Stimulated activated CD8-positive, alpha-beta memory T cell treated with anti-CD3 and anti-CD28 coated beads, Interleukin-15, amount 100 ng/mL, for 4 hours (primary cell): ENCODE measurements at places on chromosomes 5 and 9.

- no peak for DNase-seq
Observed at GRCh38 chr5:74953937-74954720, 87.9 kb upstream of the FAM169A start.

DNA sequence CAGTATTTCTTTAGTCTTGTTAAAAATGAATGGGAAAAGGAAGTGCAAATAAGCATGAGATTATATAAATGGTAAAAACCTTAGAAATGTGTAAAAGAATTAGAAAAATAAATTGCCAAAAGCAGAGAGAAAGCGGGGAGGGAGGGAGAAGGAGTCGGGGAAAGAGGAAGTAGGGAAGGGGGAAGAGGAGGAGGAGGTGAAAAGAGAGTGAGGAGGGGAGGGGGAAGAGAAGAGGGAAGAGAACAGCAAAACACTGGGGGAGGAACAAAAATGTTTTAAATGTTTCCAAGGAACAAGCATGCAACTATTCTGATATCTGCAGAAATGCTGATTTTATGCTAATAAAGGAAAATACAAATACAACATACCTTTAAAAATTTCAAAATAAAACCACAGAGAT, 317.5 kb downstream of the PIK3R1 start:
- no peak for DNase-seq

DNA sequence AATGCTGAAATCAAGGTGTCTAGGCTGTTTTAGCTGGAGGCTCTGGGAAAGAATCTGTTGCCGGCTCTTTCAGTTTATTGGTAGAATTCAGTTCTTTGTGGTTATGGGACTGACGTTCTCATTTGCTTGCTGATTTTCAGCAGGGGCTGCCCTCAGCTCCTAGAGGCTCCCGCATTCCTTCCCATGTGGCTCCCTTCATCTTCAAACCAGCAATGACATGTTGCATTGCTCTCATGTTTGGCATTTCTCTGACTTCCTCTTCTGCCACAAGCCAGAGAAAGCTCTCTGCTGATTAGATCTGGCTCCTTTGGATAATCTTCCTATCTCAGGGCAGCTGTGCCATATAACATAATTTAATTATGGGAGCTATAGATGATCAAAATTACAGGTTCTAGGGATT, 360.3 kb downstream of the LRRC70 start:
- no peak for DNase-seq

DNA sequence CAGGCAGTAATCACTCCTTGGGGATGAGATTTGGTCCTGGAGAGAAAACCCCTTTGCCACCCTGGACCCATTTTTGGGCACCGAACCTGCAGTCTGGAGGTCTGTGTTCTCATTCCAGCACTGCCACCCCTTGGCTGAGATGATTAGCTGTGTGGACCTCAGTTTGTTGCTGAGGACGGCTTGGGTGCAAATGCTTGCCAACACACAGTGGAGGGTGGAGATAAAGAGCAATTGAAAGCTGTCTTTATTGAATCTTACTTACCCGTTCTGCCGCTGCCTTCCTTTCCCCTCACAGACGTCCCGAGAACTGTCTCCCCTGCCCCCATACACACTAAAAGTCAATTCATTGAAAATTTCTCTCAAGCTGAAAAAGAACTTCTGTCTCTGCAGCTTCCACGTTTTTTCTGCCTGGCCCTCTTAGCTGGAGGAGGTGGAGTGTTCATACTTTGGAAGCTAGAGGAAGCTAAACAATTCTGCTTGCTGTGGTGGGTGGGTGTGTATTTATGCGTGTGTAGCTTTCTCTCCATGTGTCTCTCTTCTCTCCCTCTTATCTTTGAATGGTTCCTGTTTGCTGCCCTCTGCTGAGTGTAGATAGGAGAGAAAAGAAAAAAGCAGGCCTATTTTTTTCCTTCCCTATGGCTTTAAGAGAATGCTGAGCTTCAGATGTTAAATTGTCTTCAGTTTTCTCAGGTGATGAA, 6.6 kb downstream of the GALNT10 start:
- no peak for DNase-seq

- no peak for DNase-seq
Observed at GRCh38 chr5:15008476-15008875, 136.9 kb upstream of the ANKH start.

- no peak for DNase-seq
Observed at GRCh38 chr5:36605241-36605640, 1.2 kb upstream of the SLC1A3 start.

- DNase-seq: no peak
Observed at GRCh38 chr9:14207352-14207995, 106.5 kb downstream of the NFIB start.

DNA sequence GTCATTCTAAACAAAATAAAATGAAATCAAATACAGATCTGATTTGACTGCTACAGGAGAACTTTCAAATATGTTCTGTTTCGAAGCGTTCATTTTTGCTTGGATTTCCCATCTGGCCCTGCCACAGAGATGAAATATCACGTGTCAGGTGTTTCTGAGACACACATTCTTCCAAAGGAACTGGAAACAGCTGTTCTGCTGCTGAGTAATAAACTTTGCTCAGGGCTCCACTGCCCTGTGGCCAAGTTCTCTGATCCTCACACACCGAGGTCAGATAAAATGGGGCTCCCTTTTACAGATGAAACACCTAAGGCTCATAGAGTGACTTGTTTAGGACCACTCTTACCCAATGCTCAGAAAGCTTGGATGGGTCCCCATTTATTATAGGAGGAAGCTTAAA, 42.5 kb downstream of the FRMPD1 start:
- no peak for DNase-seq

- no peak for DNase-seq
Observed at GRCh38 chr5:69129413-69129812, 35.6 kb downstream of the SLC30A5 start.

- DNase-seq: no peak
Observed at GRCh38 chr9:114091711-114092110, 7.4 kb downstream of the KIF12 start.

DNA sequence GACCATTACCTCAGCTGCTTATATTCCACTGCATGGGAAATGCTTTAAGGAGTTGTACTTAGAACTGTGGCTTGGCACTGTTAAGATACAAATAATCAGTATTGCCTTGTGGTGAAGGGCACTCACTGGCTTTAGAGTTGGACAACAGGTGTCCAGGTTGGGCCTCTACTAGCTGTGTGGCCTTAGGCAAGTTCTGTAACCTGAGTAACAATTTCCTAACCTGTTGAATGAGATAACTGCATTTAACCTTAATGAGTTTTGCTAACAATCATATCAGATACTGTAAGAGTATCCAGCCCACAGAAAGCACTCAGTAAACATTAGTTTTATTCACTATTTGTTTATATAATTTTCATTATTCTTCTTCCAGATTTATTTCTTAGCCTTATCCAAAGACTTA, 17.2 kb upstream of the HK3 start:
- no peak for DNase-seq

DNA sequence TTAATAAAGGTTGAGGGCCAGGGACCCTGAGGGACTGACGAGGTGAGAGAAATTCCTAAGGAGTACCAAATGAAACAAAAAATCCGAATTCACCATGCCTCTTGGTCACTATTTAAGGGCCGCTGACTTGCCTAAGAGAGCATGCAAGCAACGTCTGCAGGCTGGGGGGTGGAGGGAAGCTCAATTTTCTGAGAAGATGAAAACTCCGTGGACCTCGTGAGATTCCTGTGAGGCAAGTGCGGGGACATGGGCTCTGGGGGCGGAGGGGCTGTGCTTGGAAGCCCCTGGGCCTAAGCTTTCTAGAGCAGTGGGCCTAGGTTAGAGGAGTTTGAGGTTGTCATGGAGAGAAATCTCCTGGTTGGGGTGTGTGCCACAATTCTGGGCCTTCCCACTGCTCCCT, 27.5 kb downstream of the NTRK2 start:
- no peak for DNase-seq

GRCh38 chr9:19176856-19177255, 49.6 kb upstream of the PLIN2 start:
- DNase-seq: no peak

DNA sequence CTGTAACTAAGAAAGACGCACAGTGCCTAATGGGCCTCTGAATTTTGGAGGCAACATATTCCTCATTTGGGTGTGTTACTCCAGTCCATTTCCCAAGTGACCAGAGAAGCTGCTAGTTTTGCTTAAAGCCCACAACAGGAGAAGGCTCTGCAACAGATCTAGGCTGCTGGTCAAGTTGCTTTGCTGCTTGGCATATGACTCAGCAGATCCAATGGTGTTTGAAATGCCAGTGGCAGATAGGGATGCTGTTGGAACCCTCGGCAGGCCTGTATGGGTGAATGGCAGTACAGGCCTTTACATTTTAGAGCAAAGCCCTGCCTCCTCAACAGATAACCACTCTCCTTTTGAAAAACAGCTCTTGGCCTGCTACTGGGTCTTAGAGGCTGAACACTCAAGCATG, 36.2 kb upstream of the ROR2 start:
- DNase-seq: no peak

GRCh38 chr9:114757395-114757794, 48.4 kb downstream of the TNFSF15 start:
- DNase-seq: no peak

DNA sequence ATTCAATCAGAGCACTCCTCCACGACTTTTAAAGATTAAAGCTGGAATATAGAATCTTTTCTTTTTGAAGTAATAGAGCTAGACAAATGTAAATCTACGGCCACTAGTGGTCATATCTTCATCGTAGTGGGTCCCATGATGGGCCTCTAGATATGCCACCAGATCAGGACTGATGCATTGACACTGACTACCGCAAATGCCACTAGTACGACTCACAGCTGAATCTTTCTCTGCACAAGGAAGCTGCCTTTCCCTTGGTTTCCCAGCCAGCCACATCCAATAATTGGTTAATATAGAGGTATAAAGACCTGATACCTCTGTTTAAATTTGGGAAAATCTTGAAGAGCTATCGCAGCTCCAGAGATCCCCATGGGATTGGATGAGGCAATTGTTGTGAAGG, 37.8 kb upstream of the ADRB2 start:
- DNase-seq: no peak

GRCh38 chr5:75037106-75037505, 15.3 kb downstream of the GCNT4 start:
- DNase-seq: no peak

DNA sequence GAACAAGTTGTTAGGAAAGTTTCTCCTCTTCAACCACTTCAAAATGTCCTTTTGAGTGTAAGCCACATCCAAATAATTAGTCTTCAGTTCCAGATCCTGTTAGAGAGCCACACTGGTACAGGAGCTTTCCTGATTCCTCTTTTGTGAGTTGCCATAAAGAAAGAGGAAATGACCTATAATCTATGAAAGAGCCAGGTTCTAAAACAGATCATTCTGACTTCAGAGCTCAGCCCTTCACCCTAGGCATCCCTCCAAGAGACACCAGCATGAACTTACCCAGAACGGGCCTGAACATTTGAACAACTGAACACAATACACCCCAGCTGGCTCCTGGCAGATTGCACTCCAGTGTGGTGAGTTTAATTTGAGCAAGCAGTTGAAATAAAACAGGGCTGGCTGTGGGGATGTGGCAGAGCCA, 25.7 kb downstream of the SLC1A1 start:
- DNase-seq: no peak

GRCh38 chr5:133881576-133882388, 86.6 kb downstream of the C5orf15 start:
- no peak for DNase-seq

GRCh38 chr5:175059687-175060211, 335.4 kb downstream of the MSX2 start:
- no peak for DNase-seq
